ENCODE measurements at places on chromosomes 1 and 21.

- peak; percentile 67 for DNase-seq
Measured at GRCh38 chr1:234730770-234731568, 121.0 kb upstream of the IRF2BP2 start.

GRCh38 chr1:45491487-45492260 is 711 bp upstream of the TESK2 start:
- no peak for DNase-seq

DNA sequence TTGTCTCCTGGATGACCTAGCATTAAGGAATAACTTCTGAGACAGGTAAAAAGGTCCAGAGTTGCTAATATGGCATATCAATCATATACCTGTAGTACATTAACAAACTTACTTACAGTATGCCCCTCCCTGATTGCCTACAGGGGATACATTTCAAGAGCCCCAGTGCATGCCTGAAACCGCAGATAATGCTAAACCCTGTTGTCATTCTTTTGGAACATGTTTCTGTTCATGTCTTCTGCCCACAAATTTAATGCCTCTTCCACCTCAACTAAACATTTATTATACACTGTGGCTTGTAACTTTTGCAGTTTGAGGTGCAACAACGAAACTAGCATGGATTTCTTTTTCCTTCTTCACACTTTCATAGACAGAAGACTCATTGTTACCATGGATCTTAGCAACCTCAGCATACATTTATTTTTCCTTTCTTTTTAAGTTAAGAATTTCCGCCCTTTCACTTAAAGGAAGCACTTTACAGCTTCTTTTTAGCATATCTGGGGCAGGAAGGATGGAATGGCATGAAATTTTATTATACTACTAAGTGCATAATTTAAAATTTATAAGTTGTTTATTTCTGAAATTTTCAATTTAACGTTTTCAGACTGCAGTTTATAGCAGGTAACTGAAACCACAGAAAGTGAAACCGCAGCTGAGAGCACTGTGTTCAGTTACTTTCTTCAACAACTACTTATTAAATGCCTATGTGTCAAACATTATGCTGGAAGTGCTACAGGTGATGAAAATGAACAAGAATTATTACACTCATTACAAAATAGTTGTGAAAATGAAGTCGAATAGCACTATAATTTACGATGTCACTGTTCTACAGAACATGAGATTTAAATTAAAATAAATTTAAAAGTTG is 25.3 kb downstream of the F13B start:
- DNase-seq = no peak

DNA sequence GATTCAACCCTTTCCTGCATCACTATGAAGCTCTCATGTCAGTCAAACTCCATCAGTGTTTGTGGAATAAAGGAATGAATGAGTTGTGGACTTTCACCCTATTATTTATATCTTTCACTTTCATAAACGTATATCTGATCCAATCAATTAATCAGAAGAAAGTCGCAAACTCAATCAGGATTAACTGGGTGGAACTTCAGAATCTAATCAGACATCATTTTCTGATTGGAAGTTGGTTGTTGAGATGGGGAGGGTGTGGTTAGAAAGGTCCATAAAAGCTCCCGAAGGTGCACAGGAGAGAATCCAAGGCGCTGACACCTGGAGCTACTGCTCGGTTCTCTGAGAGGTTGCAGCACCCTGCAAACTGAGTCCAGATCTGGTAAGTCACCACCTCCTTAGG is at the start of gene PRAMEF12:
PRAMEF12 (plus strand) TSS at position 301 of the 400 bp plus-strand sequence. CDS start 1,130 bp downstream, outside the sequence.
- no peak for DNase-seq

- DNase-seq = peak; percentile 89
Measured at GRCh38 chr1:98210064-98210463, 289.2 kb upstream of the DPYD start.

DNA sequence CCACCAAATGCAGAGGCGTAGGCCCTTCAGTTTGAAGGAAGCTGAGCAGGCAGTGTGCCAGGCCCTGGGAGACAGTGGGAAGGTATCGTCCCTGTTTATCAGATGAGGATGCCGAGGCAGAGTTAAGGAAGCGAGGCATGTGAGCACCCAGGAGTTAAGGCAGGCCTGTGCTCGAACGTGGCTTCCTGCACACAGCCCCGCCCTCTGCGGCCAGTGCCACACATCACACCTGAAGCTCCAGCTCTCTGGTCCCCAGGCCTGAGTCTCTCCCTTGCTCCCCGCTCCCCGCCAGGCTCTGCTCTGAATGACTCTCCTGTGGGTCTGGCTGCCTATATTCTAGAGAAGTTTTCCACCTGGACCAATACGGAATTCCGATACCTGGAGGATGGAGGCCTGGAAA is 32.1 kb downstream of the EPHX1 start:
- DNase-seq = no peak

GRCh38 chr1:6260433-6260934 is 414 bp downstream of the GPR153 start:
- DNase-seq = no peak

DNA sequence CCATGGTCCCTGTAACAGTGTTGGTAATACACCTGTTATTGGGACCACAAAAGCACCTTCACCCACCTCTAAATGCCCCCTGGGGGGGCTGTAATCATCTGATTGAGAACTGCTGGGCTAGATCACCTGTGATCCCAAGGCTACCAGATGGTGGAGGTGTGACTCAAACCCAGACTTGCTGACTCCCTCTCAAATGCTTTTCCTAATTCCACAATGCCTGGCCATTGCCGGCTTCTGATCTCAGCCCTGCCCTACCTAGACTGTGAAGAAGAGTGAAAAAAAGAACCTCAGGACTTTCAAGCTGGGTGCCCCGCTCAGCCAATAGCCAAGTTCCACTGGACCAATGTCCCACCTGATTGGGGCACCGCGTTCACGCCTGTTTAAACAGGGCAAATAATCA is 9.6 kb downstream of the TMEM9 start:
- DNase-seq = no peak

GRCh38 chr1:173276922-173277800 is 70.0 kb upstream of the TNFSF4 start:
- DNase-seq = no peak

GRCh38 chr21:42182713-42183371 is 36.1 kb upstream of the ABCG1 start:
- DNase-seq = no peak

DNA sequence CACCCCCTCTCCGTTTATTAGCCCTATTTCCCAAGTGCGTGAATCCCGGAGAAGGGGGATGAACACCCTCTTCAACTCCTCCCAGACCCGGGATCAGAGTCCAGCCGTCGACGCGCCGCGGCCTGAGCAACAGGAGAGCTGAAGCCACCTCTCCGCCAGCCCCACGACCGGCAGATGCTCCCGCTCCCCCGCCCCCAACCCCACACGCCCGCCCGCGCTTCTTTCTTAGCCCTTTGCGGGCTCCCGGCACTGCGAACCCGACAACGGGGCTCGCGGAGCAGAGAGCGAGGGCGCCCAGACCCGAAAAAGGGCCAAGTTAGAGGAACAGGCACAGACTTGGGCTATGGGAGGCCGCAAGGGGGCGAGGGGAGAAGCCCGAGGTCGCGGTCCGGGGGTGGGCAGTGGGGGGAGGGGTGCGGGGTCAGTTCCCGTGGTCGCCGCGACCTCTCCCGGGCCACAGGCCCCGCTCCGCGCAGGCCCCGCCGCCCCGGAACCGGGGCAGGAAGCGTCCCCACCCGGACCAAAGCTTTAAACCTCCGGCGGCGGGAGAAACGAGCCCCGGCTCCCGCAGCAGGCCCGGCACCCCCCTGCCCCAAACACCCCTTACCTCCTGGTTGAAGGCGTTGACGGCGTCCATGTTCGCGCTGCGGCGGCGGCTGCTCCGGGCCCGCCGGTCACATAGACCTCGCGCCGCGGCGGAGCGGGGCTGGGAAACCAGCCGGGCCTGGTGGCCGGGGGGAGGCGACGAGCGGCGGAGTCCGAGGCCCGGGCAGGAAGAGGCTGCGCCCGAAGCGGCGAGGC is 662 bp downstream of the SCAF4 start:
- peak; percentile 42 for DNase-seq

GRCh38 chr1:10787286-10787685 is 9.2 kb downstream of the CASZ1 start:
- no peak for DNase-seq

GRCh38 chr1:212482637-212483441 is 50.1 kb downstream of the NENF start:
- no peak for DNase-seq

- no peak for DNase-seq
Measured at GRCh38 chr1:2347409-2347785, 44.0 kb downstream of the MORN1 start.

GRCh38 chr1:18573170-18573569 is 57.5 kb upstream of the PAX7 start:
- DNase-seq = no peak

DNA sequence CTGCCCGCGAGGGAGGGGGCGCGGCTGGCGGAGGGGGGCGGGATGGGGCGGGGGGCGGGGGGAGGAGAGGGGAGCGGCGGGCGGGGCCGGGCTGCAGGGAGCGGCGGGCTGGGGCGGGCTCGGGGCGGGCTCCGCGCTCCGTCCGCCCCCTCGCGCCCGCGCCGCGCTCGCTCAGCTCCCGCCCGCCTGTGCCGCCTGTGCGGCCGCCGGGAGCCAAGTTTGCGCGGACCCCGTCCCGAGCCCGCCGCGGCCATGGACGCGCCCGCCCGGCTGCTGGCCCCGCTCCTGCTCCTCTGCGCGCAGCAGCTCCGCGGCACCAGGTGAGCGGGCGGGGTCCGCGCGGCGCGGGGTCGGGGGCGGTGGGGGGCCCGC is at the start of gene GABRD:
GABRD (plus strand) TSS at position 174 of the 372 bp plus-strand sequence; CDS start at position 253, 79 bp downstream.
- no peak for DNase-seq

GRCh38 chr1:240285540-240285939 is 193.9 kb downstream of the FMN2 start:
- DNase-seq = peak; percentile 58

GRCh38 chr1:29621826-29622435 is 385.6 kb downstream of the PTPRU start:
- DNase-seq = no peak

DNA sequence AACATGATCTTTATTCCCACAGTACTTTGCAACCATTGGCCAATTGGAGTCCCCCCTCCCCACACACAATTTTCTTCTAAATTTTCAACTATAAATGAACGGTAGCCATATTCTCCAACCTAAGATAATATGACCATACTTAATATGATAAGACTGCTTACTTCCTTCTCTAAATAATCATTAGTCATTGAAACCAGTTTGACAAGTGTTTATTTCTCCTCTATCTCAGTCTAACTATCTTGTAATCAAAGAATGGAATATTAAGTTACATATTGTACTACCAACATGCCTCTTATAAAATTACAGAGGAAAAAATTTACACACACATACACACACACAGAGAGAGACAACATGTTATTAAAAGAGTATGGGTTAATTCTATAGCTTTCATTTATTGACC is 567.4 kb upstream of the TMPRSS15 start:
- no peak for DNase-seq

DNA sequence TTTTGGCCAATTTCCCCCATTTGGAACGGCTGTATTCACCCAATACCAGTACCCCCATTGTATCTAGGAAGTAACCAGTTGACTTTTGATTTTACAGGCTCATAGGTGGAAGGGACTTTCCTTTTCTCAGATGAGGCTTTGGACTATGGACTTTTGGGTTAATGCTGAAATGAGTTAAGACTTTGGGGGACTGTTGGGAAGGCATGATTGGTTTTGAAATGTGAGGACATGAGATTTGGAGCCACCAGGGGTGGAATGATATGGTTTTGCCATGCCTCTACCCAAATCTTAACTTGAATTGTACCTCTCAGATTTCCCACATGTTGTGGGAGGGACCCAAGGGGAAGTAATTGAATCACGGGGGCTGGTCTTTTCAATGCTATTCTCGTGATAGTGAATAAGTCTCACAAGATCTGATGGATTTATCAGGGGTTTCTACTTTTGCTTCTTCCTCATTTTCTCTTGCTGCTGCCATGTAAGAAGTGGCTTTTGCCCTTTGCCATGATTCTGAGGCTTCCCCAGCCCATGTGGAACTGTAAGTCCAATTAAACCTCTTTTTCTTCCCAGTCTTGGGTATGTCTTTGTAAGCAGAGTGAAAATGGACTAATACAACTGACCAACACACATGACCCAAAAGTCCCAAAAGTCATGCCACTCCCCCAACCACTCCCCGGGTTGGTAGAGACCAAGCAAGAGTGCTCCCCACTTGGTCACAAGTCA is 35.4 kb upstream of the ZNF496 start:
- no peak for DNase-seq

DNA sequence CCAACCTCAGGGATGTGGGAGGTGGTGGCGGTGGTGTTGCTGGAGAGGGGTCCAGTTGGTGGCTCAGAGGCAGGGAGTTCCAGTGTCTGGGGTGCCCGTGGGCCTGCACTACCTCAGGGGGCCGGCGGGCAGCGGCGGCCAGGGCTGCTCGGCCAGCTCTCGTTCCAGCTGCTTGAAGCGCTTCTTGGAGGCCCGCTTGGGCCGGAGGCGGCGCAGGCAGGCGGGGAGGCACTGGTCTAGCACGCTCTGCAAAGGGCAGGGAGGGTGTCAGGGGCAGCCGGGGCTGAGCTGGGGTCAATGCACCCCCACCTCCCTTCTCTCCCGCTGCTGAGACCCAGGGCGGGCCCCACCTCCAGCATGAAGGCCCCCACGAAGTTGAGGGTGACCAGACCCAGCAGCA is 5.7 kb upstream of the MFAP2 start:
- no peak for DNase-seq

GRCh38 chr1:235866205-235866912 is at the start of gene LYST:
Gene LYST, minus strand, starts transcription at chr1:235866906. Its CDS starts 36,489 bp downstream, at chr1:235830417.
- DNase-seq = peak; percentile 39

GRCh38 chr1:30746212-30747032 is 11.2 kb downstream of the LAPTM5 start:
- DNase-seq = no peak

- no peak for DNase-seq
Measured at GRCh38 chr1:117658676-117659075, 52.8 kb downstream of the TENT5C start.

- DNase-seq = peak; percentile 93
Measured at GRCh38 chr21:45078877-45079281, 4.5 kb downstream of the ADARB1 start.

DNA sequence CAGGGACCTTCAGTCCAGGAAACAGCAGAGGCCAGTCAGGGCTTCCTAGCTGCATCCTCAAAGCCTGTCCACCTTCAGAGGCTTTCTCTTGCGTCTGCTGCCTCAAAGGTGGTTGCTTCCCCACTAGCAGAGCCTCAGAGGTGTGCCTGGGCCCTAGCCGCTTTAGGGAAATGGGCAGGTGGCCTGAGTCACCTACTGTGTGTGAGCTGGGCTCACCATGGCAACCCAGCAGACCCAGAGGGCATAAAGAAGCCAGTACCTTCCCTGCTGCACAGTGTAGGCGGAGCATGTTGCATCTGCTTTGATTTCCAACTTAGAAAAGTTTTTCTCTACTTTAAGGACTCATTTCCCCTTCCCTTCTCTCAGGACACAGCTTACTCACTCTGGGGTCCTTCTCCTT is 12.5 kb downstream of the SLC9A1 start:
- no peak for DNase-seq

GRCh38 chr1:218473522-218473921 is 128.4 kb downstream of the TGFB2 start:
- peak; percentile 25 for DNase-seq
